ENCODE measurements at places on chromosomes 7 and 10. TPM values are rescaled to one million over a fixed set of nuclear protein-coding genes. Genes with fewer than 3 reads are reported as not detected.

DNA sequence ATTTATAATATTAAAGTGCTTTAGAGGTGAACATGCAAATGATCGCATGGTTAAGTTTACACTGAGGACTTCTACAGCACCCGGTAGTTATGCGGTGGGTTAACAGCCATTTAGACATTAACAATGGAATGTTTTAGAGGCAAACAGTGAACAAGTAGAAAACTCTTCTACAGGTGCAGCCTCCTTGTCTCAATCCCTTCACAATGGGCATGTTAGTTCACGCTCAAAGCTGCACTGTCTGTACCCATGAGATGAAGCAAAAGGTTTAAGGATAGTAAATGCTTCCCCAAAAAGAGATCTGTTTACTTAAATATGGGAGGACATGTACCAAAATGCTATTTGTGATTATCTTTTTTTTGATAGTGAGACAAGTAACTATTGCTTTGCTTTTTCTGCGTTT is 25.1 kb downstream of the PUS7 start:
- DNase-seq: no peak

DNA sequence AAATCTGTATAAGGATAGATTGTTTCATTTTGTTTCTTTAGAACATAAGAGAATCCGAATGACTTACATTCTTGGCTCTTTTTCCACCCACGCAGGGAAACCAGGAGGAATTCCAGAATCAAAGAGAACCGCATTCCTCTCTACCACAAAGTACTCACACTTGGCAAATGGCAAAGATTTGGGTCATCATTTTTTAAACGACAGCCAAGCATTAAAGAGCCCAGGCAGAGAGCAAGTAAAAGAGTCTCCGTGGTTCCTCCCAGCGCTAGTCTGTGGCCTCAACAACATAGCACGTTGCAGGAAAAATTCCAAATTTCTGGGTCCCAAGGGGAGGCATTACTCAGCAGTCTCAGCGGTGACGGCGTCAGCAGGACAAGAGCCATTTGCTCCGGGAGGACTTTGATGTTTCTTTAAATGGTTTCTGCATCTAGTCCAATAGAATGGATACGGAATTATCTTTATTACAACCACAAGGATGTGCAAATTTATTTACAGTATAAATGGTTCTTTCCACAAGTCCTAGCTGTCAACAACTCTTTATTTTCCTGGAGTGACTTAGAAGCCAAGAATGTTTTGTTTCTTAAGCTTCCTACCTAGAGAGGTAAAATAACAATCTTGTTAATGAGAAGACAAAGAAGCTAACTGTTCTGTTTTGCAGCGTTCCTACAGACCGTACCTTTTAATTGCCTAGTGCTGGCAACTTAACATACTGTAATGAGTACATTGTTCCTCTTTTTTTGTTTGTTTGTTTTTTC is 232.5 kb downstream of the SKIDA1 start:
- peak; percentile 99 for DNase-seq

DNA sequence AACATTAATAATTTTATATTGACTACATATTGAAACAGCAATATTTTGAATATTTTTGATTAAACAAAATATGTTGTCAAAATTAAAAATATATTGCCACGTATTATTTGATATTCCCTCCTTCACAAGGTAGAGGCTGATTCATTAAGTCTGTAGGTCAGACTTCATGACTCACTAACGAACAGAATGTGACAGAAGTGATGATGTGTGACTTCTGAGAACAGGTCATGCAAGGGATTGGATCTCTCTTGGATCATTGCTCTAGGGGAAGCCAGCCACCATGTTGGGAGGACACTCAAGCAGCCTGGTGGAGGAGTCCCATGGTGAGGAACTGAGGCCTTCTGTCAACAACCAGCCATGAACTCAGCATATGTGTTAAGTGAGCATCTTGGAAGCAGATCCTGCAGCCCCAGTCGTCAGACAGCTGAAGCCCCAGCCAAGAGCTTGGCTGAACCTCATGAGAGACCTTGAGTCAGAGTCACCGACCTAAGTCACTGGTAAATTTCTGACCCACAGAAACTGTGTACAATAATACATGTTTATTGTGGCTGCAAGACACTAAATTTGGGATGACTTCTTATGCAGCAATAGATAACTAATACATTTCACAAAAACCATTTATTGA is 66.6 kb downstream of the HTR5A start:
- DNase-seq: no peak

DNA sequence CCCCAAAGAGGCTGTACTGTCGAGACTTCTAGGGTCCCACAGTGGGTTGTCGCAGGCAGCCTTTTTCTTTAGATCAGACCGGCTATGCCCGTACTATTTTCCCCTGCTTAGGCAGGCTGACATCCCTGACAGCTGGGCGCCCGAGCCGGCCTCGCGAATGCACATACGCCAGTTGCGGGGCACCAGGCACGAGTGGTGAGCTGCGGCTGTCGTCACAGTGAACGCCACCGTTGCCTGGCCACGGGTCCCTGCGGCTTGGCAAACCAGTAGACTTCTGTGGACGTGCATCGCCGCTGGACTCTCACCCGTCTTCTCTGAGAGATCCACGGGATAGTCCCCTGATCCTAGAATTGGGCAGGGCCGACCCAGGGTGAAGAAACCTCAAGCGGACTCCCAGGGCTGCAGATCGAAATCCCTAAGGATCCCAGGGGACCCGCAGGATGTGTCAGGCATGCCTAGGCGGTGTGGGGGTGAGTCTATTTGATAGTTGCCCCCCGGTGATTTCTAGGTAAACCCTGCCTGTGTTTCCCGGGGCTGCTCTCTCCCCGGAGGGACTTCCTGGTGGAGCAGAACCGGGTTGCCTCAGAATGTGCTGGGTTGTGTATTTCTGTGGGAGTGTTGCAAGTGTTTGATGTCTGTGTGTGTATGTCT is 33.0 kb upstream of the ZNF273 start:
- no peak for DNase-seq

PKD2L1 gene
- not detected for total RNA-seq

TSPAN33 gene
- total RNA-seq: 0.82 TPM

OR2A7 gene
- not detected for total RNA-seq

CCL24 gene
- total RNA-seq: 0.45 TPM

Data from SJSA1 (cell line).